Glutamatergic neuron (in vitro differentiated cells): ENCODE measurements at places on chromosomes 6 and 20. TPM values are rescaled to one million over a fixed set of nuclear protein-coding genes. Genes with fewer than 3 reads are reported as not detected.

The TPBG gene
- total RNA-seq = 1.4 TPM

The NHLRC1 gene
- 0.17 TPM for total RNA-seq

DNA sequence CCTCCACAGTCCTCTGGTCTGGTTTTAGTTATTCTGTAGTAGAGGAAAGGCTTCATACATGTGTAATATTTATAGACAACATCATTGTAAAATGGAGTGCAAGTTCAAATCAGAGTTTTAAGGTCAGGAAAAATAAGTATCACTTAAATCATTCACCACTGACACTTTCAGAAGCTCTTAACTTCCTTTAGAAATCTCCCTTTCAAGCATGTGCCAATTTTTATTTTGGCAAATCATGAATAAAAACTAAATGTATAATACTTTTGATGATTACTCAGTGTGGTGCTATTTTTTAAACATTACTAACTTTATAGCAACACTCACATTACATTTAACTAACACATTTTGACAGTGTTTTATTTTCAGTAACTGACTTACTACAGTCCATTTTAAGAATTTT lies 112.2 kb downstream of the OGFRL1 start:
- peaks cover 10% of the 10 kb centered on the region for H3K4me1 ChIP-seq
- H3K36me3 ChIP-seq = no peaks in the 10 kb centered on the region
- H3K4me3 ChIP-seq = no peak overlapping the region
- no peak overlapping the region for H3K27ac ChIP-seq
- no peaks in the 10 kb centered on the region for H3K27me3 ChIP-seq
- DNase-seq = no peak

DNA sequence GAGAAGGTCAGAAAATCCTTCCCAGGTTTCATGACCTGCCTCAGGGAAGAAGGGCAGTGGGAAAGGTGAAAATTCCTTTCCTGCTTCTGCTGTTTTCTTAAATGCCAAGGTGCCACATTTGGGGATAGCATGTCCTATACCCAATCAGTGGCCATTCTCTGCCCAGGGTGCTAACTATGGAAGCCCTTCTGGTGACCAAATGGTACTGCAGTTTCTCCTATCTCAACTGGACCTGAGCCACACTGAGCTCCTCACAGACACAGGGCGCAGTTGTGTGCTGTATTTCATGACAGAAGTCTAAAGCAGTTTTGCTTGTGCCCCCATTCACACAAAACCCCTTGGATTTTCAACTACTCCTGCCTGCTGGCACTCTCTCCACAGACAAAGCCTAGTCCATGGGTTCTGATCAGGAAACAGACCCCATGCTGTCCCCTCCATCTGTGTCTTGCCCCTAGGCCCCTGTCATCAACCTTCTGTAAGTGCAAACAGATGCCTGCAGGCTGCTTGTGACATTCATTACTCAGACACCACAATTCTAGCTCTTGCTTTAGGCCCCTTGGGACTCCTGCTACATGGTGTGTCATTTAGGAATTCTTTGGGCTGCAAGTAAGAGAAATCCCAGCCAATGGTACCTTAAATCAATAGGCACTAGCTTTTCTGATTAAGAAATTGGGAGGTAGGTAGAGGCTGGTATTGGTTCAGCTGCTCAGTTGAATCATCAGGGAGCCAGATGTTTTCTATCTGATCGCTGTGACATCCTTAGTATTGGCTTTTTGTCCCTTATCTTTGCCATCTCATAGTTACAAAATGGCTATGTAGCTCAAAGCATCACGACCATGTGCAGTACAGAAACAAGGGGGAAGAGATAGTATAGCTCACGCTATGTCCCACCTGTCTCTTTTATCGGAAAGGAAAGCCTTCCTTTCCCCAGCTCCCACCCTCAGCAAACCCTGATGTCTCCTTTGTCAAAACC lies 147.8 kb downstream of the CD83 start:
- peaks cover 10% of the 10 kb centered on the region for H3K27me3 ChIP-seq
- no peak overlapping the region for H3K4me3 ChIP-seq
- peak overlapping the region; percentile 96 for H3K27ac ChIP-seq
- H3K36me3 ChIP-seq = peaks cover 17% of the 10 kb centered on the region
- DNase-seq = peak; percentile 53

DNA sequence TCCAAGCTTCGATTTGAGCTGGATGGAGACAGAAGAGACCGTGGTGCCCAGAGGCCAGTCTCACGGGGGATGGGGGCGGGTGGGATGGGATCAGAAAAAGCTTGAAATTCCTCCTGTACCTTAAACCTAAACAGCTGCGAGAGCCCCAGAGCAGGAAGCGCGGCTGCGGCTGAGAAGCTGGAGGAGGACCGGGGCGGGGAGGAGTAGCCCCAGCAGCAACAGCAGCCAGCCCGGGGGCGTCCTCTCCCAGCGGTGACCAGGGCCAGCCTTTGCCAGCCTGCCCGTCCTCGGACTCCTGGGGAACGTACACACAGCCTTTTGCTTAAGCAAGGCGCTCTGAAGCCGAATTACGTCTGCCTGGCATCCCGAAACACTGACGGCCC lies 17.4 kb upstream of the PRDM13 start:
- peaks cover 20% of the 10 kb centered on the region for H3K27me3 ChIP-seq
- H3K4me1 ChIP-seq = peaks cover 27% of the 10 kb centered on the region
- DNase-seq = peak; percentile 50
- H3K4me3 ChIP-seq = peak overlapping the region; percentile 89
- peaks cover 4% of the 10 kb centered on the region for H3K36me3 ChIP-seq
- H3K27ac ChIP-seq = peak overlapping the region; percentile 87

DNA sequence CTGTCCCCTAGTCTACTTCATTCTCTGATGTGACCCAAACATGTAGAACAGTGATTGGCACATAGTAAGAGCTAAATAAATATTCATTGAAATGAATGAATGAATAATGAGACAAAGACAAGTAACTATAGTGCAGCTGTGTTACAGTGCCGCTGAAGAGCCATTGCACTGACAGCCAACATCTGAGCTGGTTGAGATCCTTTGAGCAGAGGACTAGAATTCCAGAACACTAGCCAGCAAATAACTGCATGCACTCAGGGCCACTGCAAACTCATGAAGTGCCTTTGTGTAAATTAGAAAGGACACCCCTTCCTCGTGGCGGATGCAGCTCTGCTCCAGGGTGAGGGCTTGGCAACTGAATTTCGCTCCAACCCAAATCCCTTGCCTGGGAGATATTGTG lies 230.3 kb upstream of the CDYL start:
- H3K27me3 ChIP-seq = peaks cover 2% of the 10 kb centered on the region
- no peak overlapping the region for H3K27ac ChIP-seq
- no peak overlapping the region for H3K4me3 ChIP-seq
- no peak for DNase-seq
- H3K4me1 ChIP-seq = no peaks in the 10 kb centered on the region

GRCh38 chr6:157754351-157754750 lies 68.7 kb upstream of the SNX9 start:
- H3K36me3 ChIP-seq = peaks cover 12% of the 10 kb centered on the region
- H3K27me3 ChIP-seq = no peaks in the 10 kb centered on the region
- no peak overlapping the region for H3K27ac ChIP-seq
- H3K4me3 ChIP-seq = no peak overlapping the region
- DNase-seq = no peak

DNA sequence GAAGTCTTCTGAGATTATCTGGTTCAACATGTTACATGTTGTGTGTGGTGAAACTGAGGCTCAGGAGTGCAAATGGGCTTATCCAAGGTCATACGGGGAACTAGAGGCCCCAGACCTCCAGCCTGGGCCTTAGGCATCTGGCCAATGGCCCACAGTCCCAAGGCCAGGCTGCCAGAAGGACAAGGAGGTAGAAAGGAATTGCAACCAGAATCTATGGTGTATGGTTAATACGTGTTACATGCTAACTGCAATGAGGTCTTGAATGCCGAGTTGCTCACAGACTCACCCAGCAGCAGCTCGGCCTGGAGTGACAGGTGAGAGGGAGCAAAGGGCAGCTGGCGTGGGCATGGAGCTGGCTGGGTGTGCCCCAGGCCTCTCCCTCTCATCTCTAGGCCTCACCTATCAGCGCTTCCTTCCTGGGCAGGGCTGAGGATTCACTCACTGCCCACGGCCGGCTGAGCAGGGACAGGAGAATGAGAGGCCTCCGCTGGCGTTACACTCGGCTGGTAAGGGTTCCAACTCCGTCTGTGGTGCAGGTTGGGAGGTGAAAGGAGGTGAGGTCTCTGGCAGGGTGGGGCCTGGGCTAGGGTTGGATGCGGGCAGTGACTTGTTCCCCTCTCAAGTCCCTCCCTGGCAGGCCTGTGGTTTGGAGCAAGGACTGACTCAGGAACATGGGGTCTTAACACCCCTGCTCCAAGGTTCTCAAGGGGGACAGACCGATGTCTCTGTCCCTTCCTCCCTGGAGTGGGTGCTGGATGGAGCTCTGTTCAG lies at the start of gene TLDC2:
Gene TLDC2, plus strand, starts transcription at position 437 of the 771 bp plus-strand sequence. Its CDS starts 37 bp downstream, at position 474.
- H3K27ac ChIP-seq = no peak within 1 kb of the TSS
- no peaks in the 10 kb centered on the region for H3K36me3 ChIP-seq
- DNase-seq = no peak
- peaks cover 1% of the 10 kb centered on the region for H3K27me3 ChIP-seq
